IMR-90 (cell line): ENCODE measurements at places on chromosomes 6 and 20. TPM values are rescaled to one million over a fixed set of nuclear protein-coding genes. Genes with fewer than 3 reads are reported as not detected.

GRCh38 chr20:46777331-46777730, 67.9 kb downstream of the SLC2A10 start:
- no peak for DNase-seq

DNA sequence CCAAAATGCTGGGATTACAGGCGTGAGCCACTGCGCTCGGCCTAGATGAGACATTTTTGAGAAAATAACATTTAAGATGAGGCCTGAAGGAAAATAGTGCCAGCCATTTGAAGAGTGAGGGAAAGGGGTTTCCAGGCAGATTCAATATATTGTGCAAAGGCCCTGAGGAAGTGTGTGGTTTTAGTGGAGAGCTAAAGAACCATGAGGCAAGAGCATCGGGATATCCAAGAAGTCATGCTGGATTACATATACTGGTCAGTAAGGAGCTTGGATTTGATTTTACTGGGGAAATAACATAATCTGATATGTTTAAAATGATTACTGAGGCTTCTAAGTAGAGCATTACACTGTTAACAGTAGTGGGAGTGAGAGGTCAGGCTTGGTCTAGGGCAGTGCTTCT, 47.0 kb downstream of the CARMIL1 start:
- no peak for DNase-seq

GRCh38 chr20:48721324-48722001, 106.3 kb downstream of the PREX1 start:
- no peak for DNase-seq

- no peak for DNase-seq
Measured at GRCh38 chr20:50874111-50874757, 57.0 kb downstream of the ADNP start.

GRCh38 chr6:39814236-39814635, 22.1 kb downstream of the DAAM2 start:
- no peak for DNase-seq

DNA sequence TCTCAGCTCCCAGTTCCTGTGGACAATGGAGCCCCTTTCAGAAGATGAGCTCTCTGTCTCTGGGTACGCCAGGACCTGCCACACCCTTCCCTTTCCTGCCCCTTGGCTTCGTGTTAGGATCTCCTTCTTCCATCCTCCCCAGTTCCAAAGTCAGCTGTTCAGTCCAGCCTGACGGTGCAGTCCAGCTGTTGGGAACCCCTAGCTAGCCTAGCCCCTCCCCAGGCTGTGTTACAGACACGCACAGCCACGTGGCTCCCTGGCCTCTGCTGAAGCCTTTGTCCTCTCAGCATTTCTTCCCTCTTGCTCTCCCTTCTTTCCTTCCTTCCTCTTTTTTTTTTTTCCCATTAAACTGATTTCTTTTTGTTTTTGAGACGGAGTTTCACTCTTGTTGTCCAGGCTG, 12.4 kb upstream of the TFAP2C start:
- DNase-seq = no peak

GRCh38 chr6:61168878-61169277, 1117.1 kb downstream of the KHDRBS2 start:
- DNase-seq = no peak

DNA sequence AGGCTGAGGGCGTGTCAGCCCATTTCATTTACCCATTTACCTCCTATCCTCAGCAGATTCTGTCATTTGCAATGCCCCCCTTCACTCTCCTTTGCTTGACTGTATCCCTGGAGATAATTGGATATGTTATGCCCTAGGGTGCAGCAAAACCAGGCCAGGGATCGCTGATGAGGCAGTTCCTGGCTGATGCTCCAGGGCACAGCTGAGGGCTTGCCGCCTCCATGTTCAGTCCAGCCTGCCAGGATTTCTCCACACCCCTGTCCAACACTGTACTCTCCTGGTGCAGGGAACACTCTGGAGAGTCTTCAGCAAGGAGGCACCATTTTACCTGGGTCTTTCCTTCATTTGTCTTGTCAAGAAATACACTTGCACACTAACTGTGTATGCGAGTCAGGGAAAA, 532.1 kb upstream of the CHD6 start:
- DNase-seq = no peak

GRCh38 chr20:47927385-47927851, 142.1 kb upstream of the SULF2 start:
- peak; percentile 21 for DNase-seq

- DNase-seq = no peak
Measured at GRCh38 chr20:9143926-9144325, 75.0 kb downstream of the PLCB4 start.

- DNase-seq = no peak
Measured at GRCh38 chr6:168535711-168536110, 94.7 kb downstream of the SMOC2 start.

DNA sequence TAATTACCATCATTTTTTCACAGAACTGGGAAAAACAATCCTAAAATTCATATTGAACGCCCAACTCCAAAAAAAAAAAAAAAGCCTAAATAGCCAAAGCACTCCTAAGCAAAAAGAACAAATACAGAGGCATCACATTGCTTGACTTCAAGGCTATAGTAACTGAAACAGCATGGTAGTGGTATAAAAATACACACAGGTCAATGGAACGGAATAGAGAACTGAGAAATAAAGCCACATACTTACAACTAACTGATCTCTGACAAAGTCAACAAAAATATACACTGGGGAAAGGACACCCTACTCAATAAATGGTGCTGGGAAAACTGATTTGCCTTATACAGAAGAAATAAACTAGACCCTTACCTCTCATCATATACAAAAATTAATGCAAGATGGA, 89.6 kb downstream of the MRAP2 start:
- DNase-seq = no peak

- peak; percentile 94 for DNase-seq
Measured at GRCh38 chr20:17557675-17558006, 12.2 kb upstream of the DSTN start.

DNA sequence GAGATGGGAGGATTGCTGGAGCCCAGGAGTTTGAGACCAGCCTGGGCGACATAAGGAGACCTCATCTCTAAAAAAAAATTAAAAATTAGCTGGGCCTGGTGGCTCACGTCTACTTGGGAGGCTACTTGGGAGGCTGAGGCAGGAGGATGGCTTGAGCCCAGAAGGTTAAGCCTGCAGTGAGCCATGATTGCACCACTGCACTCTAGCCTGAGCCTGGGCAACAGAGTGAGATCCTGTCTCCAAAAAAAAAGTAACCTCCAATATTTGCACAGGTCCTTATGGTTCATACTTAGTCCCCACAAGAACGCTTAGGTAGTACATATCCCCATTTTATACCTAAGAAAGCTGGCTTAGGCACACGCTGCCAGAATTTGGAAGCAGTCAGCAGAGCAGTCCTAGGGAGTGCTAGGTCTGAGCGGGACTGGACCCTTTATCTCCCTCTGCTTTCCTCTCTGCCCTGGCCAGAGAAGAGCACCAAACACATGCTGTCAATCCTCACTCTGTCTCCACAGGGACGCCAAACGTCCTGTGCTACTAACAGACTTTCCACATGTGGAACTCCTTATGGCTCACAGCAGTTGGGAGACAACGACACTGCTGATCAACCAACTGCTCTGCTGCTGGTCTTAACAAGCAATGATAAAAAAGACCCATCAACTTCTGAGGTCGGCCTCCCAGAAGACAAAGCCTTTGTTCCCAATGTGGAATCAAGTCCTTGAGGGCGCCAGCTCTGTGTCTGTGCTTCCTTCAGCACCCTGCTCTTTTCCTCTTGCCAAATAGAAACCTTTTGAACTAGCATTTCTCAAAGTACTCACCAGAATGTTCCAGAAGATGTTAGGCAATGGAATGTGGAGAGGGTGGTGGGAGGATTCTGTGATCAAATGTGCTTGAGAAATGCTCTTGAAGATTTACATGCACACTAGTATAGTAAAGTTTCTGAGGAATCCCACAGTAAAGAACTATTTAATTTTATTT, 226.3 kb upstream of the DTNBP1 start:
- DNase-seq = no peak

- DNase-seq = no peak
Measured at GRCh38 chr20:51959066-51959542, 156.8 kb upstream of the SALL4 start.

GRCh38 chr20:39874049-39874893, 814.8 kb downstream of the MAFB start:
- peak; percentile 89 for DNase-seq

DNA sequence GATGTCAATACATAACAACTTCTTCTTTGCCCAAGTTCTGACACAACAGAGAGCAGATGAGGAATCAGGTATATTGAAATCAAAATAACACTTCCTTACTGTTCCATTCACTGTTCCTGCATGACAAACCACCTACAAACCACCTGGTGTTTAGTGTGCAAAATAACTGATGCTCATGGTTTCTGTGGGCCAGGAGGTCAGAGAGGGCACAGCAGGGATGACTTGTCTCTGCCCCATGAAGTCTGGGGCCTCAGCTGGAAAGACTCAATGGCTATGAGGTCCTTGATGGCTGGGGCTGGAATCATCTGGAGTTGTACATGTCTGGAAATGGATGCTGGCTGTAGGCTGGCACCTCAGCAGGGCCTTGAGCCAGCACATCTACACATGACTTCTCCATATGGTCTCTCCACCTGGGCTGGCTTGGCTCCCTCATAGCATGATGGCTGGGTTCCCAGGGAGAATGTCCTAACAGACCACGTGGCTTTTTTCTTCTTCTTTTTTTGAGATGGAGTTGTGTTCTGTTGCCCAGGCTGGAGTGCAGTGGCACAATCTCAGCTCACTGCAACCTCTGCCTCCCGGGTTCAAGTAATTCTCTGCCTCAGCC, 7.4 kb upstream of the COX4I2 start:
- DNase-seq = no peak

GRCh38 chr6:170144571-170145271, 146.2 kb downstream of the DLL1 start:
- no peak for DNase-seq

DNA sequence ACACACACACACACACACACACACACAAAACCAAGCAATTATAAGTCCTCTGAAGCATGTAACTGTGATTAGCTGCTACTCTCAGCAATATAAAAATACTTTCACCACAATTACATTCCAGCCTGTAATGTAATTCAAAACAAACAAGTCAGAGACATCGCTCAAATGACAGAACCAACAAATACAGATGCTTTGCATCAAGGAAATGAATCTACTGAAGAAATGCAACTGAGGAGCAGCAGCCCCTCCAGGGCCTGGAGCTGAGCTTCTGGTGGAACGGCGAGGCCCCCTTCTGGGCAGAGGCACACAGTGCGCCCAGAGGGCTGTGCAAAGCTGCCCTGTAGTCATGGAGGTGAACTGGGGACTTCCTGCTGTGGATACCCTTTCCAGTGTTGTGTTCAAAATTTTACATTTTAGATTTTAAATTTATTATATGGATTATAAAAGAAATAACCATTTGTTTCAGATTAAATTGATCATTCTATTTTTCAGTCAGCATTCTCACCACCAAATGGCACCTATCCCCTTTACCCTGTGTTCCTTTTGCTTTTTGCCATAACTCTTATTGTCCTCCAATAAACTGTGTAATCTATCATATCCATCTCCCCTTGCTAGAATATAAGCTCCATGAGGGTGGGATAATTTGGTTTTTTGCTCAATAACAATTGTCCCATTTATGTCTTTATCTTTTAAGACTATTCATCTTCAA, 23.2 kb downstream of the ADAT2 start:
- DNase-seq = peak; percentile 86

GRCh38 chr6:44183783-44184182, 25.2 kb downstream of the CAPN11 start:
- DNase-seq = no peak

DNA sequence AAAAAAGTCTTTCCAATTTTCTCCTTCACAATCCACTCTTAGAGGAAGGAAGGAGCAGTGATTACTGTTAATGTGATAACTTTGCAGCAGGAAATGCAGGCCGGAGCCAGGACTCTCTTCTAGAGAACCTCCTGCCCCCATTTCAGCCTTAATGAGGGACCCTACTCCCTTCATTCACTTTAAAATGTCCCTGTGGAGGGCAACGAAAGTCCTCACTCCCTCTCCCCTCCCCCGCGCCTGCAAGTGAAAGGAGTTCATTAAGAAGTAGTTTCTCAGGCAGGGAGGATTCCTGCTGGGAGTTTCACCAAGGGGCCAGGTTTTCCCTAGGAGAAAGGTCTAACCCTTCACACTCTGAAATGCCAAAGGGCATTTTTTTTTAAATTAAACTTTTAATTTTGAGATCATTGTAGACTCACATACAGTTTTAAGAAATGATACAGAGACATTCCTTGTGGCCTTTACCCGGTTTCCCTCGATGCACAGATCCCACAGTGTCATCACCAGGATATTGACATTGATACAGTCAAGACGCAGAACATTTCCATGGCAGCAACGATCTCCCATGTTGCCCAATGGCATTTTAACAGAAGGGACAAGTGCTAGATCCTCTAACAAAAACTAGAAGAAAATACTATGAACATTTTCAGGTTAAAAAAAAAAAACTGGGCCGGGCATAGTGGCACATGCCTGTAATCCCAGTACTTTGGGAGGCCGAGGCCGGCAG, 6.8 kb upstream of the COMMD7 start:
- no peak for DNase-seq

- no peak for DNase-seq
Measured at GRCh38 chr6:168305863-168306262, 13.7 kb downstream of the DACT2 start.

DNA sequence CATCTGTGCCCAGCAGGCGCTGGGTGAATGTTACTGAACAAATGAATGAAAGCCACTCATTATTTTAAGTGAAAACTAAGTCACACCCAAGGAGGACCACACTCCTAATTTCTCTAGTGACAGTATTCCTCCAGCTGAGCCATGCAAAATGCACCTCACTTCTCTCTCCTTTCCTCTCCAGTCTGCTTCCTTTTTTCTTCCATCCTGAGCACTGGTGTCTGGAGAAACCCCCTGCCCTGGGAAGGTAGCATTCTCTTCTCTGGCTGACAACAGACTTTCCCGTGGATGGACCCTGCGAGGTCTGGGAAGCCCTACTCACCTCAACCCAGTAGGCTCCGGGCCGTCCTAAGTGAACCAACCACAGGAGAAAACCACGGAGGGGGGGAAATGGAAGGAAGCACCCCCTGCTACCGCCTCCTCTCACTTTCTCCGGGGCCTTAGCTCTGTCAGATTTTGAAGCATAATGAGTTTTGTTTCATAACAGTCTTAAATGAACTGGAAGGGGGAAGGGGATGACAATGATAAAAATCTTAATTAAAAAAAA, 22.6 kb downstream of the TRERF1 start:
- no peak for DNase-seq

GRCh38 chr6:116221067-116221466, 32.8 kb downstream of the TSPYL4 start:
- DNase-seq = peak; percentile 15

GRCh38 chr6:56204134-56204533, 43.2 kb downstream of the COL21A1 start:
- DNase-seq = no peak

Gene GRM1
- not detected in 2 replicates for polyA plus RNA-seq

Gene SPATS1
- not detected in 2 replicates for polyA plus RNA-seq

Gene CST7
- polyA plus RNA-seq = not detected in 2 replicates

Gene BLCAP
- polyA plus RNA-seq = 65.6 and 67.3 TPM in 2 replicates

Gene GATA5
- polyA plus RNA-seq = not detected in 2 replicates

Gene EMILIN3
- polyA plus RNA-seq = 0.07 and 0.16 TPM in 2 replicates

Gene CLIC5
- polyA plus RNA-seq = not detected in 2 replicates

Gene CAPN11
- polyA plus RNA-seq = not detected in 2 replicates

Gene PDYN
- not detected in 2 replicates for polyA plus RNA-seq

Gene TSPO2
- polyA plus RNA-seq = not detected in 2 replicates

Gene GSTA5
- polyA plus RNA-seq = not detected in 2 replicates
